ENCODE measurements at places on chromosomes 4 and X. TPM values are rescaled to one million over a fixed set of nuclear protein-coding genes. Genes with fewer than 3 reads are reported as not detected.

DNA sequence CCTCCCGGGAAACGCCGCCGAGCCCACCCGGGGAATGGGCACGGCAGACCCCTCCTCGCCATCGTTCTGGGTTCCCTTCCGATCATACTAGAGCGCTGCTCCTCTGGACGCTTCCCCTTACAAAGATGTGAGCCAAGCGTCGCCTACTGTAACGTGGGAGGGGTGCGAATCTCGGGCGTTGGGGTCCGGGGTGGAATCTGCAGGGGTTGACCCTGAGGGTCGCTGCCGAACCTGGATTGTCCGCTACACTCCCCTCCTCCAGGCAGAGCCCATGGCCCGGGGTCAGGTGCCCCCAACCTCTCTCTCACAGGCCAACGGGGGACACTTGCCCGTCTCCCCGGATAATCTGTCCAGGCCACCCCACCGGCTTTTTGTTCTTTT is 13.8 kb downstream of the BCOR start:
- DNase-seq, result no peak

DNA sequence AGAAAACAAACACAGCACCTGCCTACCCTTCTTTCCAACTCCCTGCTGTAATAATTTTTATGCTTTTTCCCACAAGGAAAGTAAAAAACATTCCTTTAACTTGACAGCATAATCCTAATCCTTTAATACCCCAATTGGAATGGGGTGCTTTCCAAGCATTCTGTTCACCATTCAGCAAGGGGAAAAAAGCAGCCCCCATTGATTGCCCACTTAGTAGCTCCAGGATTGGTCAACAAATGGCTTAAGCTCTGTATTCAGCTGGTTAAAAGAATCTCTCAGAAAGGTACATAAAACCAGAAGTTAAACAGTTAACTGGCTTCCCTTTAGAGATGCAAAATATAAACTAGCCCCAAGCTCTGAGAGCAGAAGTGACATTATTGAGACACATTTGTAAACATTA is 194.8 kb upstream of the ATOH1 start:
- DNase-seq, result no peak

SLC7A11 gene
- total RNA-seq, result 2.9 TPM

GRCh38 chr4:169103966-169104412 is 93.9 kb upstream of the CBR4 start:
- peak; percentile 77 for DNase-seq

DNA sequence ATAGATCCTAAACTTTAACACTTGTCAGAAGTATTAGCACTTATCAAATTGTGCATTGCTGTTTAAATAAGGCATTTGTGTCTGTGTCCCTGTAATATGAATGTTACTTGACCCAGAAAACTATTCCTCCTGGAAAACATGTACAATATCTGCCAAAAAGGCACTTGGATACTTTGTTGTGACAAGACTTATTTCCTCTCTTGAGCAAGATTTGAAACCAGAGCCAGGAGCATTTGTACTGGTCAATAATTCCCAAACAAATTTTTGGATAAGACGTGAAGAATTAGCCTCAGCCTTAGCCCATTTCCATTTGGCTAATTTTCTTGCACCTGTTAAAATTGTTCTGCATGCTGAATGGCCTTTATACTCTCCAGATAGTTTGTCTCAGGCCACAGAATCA is 176.3 kb upstream of the GK2 start:
- DNase-seq, result no peak

DUSP21 gene
- not detected for total RNA-seq

GRCh38 chr4:20151436-20151835 is 100.3 kb upstream of the SLIT2 start:
- DNase-seq, result peak; percentile 1

TIGD4 gene
- total RNA-seq, result 0.87 TPM

DNA sequence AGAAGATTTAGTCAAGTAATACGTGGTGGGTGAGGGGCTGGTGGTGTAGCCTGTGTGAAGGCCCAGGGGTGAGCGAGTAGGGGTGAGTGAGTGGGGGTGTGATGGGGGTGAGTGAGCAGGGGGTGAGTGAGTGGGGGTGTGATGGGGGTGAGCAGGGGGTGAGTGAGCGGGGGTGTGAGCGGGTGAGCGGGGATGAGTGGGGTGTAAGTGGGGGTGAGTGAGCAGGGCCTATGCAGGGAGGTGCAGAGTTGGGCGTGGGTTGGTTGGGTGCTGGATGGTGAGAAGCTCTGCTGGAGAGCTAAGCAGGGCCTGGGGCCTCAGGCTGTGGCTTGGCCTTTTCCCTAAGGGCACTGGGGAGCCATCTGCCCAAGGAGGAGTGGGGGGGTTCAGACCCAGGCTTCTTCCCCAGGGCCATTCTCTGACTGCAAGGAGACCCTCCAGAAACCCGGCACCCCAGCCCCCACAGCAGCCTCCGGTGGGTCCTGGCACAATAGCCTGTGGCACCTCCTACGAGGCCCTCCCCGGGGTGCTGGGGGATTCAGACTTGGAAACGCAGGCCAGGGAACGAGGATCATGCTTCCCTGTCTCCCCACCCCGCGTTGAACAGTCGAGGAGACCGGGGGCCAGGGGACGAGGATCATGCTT is 30.4 kb downstream of the SH3TC1 start:
- no peak for DNase-seq

- DNase-seq, result peak; percentile 7
Observed at GRCh38 chr4:102869569-102870197, 891 bp downstream of the CISD2 start.

- DNase-seq, result no peak
Observed at GRCh38 chrX:19902110-19902509, 14.7 kb upstream of the SH3KBP1 start.

- no peak for DNase-seq
Observed at GRCh38 chr4:184103527-184104264, 114.0 kb downstream of the ENPP6 start.

- DNase-seq, result peak; percentile 63
Observed at GRCh38 chrX:118164138-118164537, 47.5 kb upstream of the KLHL13 start.

DNA sequence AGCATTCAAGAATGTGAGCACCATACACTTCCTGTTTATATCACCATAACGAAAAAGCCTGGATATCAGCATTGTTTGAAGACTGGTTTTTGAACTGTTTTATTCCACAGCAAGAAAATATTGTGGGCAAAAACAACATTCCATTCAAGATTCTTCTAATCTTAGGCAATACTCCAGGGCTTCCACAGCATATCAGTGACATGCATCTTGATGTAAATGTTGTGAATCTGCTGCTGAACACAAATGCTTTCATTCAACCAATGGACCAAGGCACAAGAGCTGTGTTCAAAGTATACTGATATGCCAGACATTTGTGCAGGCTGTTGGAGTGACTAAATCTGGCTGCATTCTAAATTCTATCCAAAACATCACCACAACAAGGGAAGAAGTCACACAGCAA is 260.1 kb upstream of the ETNPPL start:
- DNase-seq, result no peak

- DNase-seq, result peak; percentile 32
Observed at GRCh38 chr4:70709611-70710205, 12.1 kb upstream of the RUFY3 start.

- no peak for DNase-seq
Observed at GRCh38 chr4:86660401-86660800, 66.3 kb downstream of the PTPN13 start.

MAGEA6 gene
- not detected for total RNA-seq

- DNase-seq, result no peak
Observed at GRCh38 chr4:98630737-98631454, 27.5 kb downstream of the TSPAN5 start.

MAB21L2 gene
- not detected for total RNA-seq

TMPRSS11B gene
- not detected for total RNA-seq

DNA sequence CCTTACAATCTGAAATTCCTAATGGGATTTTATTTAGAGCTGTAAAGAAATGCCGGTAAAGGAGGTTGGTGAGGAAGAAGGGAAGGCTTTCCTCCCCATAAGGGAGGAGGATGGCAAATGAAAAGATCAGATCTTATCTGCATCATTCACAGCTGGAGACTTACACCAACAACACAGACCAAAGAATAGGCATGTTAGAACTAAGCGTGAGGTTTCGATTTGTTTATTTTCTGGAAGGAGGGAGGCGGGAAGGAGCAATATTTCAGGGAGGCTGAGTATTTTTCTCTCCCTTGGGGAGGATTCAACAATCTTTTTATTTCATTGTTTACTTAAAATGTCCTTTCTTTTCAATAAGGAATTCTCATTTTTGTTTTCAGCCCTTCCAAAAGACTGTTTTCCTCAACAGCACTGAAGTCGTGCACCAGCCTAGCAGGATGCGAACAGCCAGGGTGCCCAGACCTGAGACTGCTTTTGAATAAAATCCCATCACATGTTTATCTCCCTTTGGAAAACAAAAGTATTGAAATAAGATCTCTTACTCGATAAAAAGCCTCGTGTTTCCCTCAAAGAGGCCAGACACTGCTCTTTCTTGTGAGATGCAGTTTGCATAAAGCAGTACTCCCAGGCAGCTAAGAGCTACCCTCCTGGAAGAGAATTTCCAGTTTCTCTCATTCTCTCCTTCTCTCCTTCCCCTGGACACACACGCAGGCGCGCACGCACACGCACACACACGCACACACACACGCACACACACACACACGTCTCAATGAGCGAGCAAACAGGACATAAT is 236.1 kb downstream of the MGST2 start:
- peak; percentile 27 for DNase-seq

RS1 gene
- 0.17 TPM for total RNA-seq

CFAP99 gene
- 0.30 TPM for total RNA-seq

DNA sequence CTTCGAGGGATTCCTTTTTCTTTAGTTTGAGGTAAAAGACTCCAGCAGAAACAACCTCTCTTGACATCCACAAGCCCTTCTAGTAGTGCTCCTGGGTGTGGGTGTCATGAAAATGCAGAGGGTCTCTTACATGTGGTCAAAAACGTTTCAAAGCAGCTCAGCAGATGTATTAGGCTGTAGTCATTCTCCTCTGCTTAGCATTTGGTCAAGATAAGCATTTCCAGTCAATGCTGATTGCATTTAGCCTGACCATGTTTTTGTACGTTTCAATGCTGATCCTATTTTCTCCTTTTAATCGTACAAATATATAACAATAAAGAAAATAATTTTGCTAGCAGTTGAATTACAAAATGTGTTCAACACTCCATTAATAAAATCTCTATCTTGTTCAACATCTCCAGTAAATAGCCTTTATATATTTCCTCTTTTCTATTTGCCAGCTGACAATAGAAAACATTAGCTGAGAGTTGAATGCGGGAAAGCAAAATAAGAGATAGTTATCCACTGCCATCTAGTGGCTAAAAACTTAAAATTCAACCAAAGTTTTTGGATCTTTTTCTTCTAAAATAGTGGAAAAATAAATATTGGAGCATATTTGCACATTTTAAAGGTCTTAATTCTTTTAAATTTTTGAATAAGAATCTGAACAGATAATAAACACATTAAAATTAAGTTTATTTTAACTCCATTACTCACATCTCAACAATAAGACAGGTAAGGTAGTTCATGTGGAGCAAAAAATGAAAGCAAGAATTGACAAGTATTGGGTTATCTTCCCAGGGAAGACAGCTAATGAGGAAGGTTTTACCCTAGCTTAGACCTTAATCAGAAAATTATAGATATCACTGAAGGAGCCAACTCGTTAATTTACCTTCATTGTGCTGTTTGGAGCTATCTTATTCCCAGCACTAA is 15.2 kb upstream of the PACRGL start:
- peak; percentile 36 for DNase-seq

GRCh38 chr4:100017637-100018310 is 67.7 kb upstream of the H2AZ1 start:
- peak; percentile 53 for DNase-seq

DNA sequence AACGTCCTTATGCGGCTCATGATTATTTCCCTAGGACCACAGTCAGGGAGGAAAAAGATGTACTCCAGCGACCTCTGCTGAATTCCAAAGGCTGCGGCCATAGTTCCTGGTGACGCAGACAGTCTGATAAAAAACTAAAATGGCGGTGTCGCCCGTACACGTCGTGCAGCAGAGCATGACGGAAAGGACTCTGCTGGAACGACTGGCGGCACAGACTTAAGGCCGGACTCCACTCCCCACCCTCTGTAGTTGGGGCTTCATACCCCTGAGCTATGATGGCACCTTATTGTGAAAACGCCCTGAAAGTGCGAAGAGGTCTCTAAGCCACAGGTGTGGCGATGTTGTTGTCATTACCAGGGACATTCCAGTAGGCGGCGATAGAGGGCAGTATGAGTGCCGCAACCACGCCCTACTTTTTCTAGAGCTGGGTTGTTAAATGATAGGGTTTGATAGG is 90.0 kb upstream of the EDA2R start:
- DNase-seq, result peak; percentile 16

GRCh38 chr4:184437565-184438265 is 36.6 kb downstream of the IRF2 start:
- no peak for DNase-seq

GRCh38 chr4:24413311-24413784 is 171.0 kb downstream of the DHX15 start:
- no peak for DNase-seq

- DNase-seq, result peak; percentile 75
Observed at GRCh38 chrX:24264383-24264782, 49.5 kb downstream of the SUPT20HL2 start.

GRCh38 chr4:140450352-140450751 is 22.9 kb upstream of the CLGN start:
- DNase-seq, result no peak

GPRASP3 gene
- total RNA-seq, result 0.87 TPM

DNA sequence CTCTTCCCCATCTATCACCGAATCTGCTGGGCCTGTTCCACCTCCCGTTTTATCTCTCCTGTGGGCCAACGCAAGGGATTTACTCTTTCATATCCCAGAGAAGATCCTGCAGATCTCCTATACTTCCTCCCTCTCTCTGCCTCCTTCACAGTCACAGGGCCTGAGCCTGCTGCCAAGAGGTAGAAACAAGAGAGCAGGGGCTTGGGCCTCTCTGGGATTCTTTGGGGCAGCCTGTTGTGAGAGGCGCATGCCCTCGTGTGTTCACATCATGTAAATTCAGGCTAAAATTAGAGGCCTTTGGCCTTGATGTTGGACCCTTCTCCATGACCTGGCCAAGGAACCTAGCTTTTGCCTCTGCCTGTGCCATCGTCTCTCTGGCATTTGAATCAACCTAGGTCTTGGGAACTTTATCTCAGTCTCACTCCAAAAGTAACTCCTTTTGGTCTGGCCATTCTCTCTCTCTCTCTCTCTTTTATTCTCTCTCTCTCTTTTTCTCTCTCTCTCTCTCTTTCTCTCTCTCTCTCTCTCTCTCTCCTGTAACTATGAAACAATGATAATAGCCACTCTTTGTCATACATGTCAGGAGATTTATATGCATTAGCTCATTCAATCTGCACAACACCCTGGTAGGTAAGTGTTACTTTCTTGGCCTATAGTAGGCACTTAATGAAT is 20.0 kb upstream of the EFNB1 start:
- DNase-seq, result no peak

DNA sequence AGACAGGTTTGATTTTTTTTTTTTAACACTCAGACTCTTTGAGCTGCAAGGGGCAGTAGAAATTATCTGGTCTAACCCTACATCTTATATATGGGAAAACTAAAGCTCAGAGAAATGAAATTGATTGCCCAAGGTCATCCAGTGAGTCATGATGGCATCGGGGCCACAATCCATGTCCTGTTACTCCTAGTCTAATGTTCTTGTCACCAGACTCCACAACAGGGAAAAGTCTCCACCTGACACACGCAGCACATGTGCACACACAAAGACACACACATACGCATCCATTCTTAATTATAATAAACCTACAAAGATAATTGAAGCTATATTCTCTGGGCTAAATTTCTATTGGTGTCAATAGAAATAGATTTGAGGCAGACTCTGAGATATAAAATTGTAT is 48.4 kb downstream of the GPC3 start:
- no peak for DNase-seq
